Effector memory CD8-positive, alpha-beta T cell (primary cell): ENCODE measurements at places on chromosomes 7 and 10.

- peak; percentile 6 for DNase-seq
Observed at GRCh38 chr7:33707427-33707826, 197.9 kb upstream of the BMPER start.

- DNase-seq: no peak
Observed at GRCh38 chr7:28481091-28481926, 69.0 kb downstream of the CREB5 start.

DNA sequence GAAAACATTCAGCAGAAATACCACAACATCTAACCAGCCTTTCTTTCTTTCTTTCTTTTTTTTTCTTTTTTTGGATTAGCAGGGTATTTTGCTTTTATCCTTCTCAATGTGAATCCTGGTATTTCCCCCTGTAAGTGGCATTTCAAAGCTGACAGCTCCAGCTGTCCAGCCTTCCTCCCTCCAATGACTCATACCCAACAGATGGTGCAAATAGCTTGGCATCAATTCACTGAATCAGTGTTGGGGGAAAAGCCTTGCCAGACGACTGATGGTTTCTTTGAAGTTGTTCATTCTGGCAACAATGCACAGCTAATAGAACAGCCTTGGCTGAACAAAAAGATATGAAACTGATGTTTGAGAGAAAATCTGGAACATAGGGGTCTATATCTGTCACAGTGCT lies 316.8 kb upstream of the STEAP1 start:
- DNase-seq: no peak

GRCh38 chr10:80271416-80271815 lies 18.0 kb downstream of the MAT1A start:
- DNase-seq: no peak

DNA sequence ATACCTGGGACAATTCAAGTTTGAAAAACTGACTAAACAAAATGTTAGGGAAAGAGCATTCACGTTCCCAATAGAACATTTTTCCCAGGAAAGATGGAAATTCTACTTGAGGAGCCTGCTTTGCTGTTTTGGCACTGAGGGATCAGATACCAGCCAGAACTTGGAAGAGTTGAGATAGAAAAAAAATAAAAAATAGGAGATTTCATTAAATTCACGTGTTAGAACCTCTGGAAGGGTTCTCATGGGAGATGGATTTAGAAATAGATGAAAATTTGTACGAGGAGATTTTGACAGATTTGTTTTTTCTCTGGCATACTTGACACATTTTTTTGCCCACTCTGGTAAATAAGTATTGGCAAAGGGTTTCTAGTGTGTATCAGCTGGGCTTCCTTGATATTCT lies 63.7 kb downstream of the CELF2 start:
- DNase-seq: no peak

- no peak for DNase-seq
Observed at GRCh38 chr7:108604307-108605077, 34.8 kb downstream of the DNAJB9 start.

- peak; percentile 34 for DNase-seq
Observed at GRCh38 chr10:95430231-95430951, 130.8 kb downstream of the SORBS1 start.

DNA sequence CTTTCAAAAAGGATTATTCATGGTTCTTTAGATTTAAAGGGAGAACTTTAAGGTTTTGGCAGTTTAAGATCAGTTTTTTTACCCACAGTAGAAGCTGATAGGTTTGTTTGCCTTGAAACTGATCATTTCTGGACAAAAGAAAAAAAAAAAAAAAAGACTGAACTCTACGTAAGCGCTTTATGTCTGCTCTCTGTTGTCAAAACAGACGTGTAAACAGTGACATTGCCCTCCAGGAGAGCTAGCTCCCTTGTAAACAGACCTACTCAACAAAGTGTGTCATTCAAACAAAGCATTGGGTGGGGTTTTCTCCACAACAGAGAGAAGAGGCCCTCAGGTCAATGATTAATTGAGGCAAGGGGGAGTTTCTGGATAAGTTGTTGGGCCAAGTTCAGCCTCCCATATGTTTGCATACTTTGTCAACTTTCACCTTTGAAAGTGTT lies 568.1 kb upstream of the LRRN3 start:
- DNase-seq: no peak

DNA sequence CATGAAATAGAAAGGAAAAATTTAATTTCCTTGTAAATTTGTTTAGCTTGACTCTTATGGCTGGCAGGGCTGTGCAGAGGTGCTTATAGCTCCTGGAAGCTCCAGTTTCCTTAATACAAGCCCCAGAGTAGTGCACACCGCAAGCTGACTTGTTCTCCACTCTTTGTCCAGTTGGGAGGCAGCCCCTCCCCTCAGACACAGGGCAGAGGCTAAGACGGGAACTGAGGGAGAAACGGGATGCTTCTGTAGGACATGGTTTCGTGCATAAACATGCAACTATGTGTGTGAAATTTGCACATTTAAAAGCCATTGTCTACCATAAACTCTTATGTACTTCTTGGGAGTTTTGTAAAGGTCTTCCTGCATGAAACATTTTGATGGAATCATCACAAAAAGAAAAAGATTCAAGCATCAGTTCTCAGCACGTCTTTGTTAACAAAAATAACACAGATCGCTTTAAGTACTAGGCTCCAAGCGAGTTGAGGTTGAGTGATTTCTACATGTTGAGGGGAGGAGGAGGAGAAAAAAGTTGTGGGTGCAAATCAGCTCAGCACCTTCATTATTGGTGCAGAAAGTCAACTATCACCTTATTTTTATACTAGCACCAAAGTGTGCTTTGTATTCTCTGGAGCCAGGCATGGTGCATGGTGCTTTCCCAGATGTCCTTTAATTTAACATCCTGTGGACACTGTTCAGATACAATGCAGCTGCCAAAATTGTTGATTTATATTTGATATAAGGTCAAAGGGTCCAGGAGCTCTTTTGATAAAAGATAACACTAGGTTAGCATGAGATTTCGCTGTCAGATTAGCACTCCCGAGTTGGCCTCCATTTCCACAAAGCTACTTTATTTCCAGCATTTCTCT lies 124.5 kb downstream of the CHN2 start:
- DNase-seq: no peak

DNA sequence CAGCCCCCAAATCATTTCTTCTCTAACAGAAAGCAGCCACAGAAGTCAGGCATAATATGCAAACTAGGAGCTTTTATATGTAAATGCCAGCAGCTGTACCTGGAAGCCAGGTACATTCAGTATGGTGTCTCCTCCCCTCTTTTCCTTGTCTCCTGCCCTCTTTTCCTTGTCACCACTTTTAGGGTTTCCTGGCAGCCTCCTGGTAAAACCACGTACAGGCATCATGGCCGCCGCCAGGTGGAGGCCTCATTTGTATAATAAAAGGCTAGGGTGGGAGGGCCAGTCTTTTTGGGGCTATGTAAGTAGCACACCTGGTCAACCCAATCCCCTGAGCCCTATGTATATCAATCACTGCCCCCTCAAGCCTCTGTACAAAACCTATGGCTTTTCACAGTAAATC lies 28.7 kb downstream of the PDZD8 start:
- no peak for DNase-seq

DNA sequence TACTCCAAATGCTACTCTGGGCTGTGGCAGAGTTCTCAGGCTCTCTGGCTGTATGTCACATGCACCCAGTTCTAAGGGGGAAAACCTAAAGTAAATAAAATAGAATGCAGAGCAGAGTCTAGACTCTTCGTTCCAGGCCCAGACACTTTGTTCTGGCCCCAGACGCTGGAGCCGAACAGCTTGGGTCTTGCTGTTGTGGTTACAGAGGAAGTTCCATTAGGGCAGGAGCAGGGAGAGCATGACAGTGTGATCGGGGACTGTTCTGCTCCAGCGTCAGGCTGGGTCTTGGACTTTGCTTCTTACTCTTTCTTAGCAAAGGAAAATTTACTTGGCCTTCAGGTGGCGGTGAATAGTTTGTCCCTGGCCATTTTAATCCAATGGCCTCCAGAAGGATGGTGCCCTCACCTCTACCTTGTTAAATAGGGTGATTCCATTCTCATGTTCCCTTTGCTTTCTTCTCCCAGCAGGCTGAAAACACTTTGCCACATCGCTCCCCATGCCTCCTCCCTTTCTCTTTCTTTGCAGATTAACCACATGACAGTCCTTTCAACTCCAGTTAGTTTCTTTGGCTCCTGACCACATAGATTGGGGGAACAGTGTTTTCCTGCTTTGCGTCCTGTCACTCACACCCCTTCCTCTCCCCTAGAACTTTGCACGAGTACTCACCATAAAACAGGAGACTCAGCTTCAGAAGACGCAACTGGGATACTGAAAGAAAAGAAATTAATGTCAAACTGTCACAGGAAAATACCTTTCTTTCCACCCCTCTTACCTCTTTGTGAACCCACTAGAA lies 730.8 kb downstream of the SUGCT start:
- no peak for DNase-seq

DNA sequence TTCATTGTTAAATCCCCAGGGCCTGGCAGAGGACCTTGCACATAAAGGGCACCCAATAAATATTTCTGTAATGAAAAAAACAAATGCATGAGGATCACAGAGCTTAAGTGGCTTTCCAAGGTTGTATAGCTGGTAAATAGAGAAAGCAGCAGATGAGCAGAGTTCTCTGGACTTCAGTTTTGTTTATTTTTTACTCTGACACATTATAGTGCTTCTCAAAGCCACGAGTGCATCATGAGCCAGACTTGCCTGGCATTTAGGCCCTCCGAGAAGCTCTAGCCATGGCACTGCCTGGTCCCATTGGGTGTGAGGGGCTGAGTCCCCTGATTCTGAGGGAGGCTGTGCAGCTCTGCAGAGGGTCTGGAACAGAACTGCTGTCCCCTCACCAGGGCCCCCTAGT lies 87.2 kb upstream of the ZNF32 start:
- DNase-seq: no peak

DNA sequence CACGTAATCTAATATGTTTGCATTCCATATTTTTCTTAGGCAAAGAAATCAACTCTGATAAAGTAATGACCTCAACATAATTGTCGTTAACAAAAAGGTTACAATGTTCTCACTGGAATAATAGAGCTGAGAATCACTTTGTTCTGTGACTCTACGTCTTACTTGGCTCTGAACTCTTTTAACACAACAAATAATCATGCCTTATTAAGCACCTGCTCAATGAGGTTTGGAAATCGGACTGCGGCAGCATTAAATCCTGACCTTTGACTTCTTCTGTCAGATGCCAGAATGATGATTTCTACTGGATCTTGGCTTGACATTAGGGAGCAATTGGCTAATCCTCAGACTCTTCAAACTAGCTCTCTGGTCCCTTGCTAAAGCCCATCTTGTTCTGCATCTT lies 233.6 kb downstream of the SEMA3D start:
- DNase-seq: no peak

DNA sequence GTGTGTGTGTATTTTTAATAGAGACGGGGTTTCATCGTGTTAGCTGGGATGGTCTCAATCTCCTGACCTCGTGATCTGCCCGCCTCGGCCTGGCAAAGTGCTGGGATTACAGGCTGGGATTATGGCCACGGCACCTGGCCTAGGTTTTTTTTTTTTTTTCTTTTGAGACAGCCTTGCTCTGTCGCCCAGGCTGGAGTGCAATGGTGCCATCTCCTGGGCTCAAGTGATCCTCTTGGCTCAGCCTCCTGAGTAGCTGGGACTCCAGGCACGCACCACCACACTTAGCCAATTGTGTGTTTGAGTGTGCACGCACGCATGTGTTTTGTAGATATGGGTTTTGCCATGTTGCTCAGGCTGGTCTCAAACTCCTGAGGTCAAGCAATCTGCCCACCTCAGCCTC lies 629.8 kb downstream of the ETV1 start:
- DNase-seq: no peak

DNA sequence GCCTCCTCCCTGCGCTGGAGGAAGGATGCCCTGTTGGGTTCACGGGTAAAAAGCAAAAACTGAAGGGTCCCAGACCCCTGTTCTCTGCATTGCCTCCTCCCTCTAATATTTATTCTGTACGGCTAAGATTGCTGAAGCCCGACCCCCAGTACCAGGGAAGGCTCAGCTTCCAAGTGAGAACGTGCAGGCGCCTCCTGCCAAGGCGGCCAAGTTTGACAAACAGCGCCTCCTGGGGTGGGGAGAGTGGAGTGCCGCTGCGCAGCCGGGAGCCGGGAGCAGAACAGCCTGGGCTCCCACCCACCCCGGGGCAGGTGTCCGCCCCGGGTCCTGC lies 4.7 kb upstream of the EBF3 start:
- DNase-seq: no peak

GRCh38 chr7:151777908-151778670 lies 98.8 kb downstream of the PRKAG2 start:
- no peak for DNase-seq

GRCh38 chr7:1466524-1467271 lies 7.4 kb upstream of the MICALL2 start:
- DNase-seq: no peak

DNA sequence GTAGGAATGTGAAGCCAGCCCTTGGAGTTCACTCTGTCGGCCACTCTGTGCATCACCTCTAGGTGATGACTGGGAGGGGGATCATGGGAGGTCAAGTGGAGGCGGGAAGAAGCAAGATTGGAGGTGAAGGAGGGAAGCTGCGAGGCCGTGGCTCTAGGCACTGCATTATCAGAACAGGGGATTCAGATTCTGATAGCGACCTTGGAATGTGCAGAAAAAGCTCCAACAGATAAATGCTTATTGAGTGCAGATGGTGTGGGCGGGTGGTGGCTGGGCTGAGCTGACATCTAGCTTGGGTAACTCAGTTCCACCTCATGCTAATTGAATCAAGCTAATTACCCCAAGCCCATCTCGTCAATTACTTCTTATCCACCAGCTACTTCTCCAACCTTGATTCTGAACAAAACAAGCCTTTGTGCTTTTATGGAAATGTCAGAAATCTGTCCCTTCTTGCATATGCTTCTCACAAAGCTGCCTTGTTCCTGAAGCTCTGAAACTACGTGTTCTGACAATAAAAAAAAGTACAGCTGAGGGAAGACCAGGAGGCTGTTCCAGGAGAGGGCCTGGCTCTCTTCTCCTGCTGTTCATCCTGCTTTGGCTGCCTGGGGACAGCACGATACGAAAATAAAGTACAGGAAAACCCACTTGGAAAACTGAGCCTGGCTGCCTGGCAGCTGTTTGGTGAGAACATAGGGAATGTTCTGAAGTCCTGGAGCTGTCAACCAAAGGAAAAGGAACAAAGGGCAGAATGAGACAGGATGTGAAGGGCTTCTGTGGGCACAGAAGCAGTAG lies 27.5 kb downstream of the STRA8 start:
- no peak for DNase-seq

GRCh38 chr10:93369588-93370164 lies 112.5 kb downstream of the MYOF start:
- DNase-seq: no peak

GRCh38 chr10:1149793-1150637 lies 93.8 kb downstream of the WDR37 start:
- peak; percentile 9 for DNase-seq

- peak; percentile 66 for DNase-seq
Observed at GRCh38 chr7:140810830-140811556, 113.7 kb downstream of the BRAF start.

DNA sequence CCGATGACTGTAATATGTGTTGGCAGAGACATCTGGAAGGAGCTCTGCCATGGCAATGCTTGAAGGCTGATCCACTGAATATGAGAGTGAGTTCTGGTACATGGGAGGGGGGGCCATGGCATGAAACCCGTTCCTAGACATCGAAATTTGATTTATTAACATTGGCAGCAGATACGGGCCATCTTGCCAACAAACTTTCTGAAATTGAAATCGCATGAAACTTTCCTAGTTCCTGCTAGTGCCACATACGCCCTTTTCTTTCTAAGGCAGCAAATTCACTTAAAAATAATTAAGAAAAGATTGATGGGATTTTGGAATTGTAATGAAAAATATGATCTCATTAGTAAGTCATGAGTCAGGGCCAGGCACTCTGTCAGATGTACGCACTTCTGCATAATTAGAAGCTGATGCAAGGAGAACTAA lies 91.8 kb upstream of the KMT2C start:
- no peak for DNase-seq

- DNase-seq: no peak
Observed at GRCh38 chr7:141301544-141301943, 227.7 kb downstream of the TMEM178B start.
